Activated CD4-positive, CD25-positive, alpha-beta regulatory T cell (primary cell): ENCODE measurements at places on chromosomes 5 and 9.

GRCh38 chr5:171425596-171426244 lies 6.3 kb downstream of the FGF18 start:
- no peak for DNase-seq

DNA sequence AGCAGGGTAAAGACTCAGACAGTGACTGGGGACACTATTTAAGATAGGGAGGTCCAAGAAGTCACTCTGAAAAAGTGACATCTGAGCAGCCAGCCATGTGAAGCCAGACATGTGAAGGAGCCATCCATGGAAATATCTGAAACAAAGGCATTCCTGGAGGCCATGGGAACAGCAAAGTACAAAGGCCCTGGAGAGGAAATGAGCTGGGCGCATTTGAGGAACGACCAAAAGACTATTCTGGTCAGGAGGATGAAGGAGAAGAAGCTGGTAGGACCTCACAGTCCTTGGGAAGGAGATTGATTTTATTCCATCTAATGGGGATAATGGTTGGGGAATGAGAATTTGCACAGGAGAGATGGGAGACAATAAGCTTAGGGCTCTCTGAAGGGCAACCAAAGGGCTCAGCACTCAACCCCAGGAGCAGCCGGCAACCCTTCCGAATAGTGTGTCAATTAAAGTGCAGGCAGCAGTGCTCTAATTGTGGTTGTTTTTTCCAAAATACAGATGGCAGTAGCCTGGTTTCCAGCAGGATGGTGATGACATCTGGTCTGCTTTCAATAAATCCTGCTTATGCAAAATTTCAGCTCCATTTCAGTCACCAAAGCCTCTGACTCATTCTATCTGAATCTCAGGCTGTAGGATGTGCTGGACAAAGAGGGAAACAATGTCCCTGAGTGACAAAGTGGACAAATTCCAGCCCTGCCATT lies 26.7 kb downstream of the FOXI1 start:
- DNase-seq: no peak

GRCh38 chr5:1315018-1315708 lies 20.3 kb upstream of the TERT start:
- DNase-seq: no peak

GRCh38 chr9:112094241-112094640 lies 80.9 kb downstream of the SUSD1 start:
- no peak for DNase-seq

DNA sequence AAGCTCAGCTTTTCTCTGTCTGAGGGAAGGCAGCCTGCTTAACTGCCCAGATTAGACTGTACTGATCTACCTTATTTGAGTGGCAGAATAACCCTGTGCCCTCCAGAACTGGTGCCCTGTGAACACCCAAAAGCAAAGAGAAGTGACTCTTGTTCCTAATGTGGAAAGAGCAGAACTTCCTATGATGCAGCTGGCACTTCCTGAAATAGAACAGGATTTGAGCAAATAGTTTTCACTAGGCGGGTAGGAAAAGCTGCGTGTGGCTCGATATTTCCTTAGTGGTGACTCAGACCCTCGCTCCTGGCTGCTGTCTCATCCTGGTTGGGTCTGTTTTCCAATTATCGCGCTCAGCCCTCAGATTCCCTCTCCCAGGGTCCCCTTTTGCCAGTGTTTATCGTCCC lies 89.9 kb downstream of the SH3TC2 start:
- no peak for DNase-seq

- DNase-seq: no peak
Observed at GRCh38 chr9:78769690-78770089, 472.8 kb downstream of the PSAT1 start.

GRCh38 chr5:150779397-150780186 lies 1.0 kb downstream of the SMIM3 start:
- DNase-seq: no peak

DNA sequence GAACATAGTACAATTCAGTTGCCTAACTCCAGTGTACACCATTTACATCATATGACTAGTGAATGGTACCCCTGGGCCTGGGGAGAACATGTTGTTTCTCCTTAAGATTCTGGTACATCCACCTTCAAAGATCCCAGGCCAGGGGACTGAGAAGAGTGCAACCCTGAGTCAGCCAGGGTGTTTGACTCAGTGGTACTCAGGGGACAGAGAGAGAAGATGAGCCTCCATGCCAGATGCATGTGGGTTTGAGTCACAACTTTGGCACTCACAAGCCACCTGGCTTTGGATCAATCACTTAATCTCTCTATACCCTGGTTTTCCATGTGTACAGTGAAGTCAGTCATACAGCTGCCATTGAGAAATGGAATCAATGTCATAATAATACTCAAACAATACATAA lies 53.7 kb downstream of the MAP1B start:
- DNase-seq: no peak

DNA sequence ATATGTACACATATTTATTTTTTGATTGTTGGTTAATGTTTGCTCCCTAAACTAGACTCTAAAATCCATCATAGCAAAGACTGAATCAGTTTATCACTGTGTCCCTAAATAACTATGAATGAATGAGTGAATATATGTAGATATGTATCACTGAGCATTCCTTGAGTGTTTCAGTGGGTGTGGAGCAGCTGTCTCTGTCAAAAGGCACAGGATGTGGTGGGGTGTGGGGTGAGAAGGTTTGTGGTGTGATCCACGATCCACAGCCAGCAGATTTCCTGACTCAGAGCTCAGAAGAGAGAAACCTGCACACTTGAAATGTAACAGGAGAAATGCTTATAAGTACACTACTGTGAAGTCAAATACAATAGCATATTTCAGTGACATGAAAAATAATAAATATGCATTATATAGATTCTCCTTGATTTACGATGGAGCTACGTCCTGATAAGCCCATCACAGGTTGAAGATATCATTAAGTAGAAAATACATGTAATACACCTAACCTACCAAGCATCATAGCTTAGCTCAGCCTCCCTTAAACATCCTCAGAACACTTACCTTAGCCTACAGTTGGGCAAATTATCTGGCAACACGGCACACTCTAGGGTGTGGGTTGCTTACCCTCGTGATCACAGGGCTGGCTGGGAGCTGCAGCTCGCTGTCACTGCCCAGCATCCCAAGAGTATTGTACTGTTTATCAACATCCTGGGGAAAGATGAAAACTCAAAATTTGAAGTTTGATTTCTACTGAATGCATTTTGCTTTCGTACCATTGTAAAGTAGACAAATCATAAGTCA lies 287.0 kb downstream of the GAS1 start:
- DNase-seq: no peak

DNA sequence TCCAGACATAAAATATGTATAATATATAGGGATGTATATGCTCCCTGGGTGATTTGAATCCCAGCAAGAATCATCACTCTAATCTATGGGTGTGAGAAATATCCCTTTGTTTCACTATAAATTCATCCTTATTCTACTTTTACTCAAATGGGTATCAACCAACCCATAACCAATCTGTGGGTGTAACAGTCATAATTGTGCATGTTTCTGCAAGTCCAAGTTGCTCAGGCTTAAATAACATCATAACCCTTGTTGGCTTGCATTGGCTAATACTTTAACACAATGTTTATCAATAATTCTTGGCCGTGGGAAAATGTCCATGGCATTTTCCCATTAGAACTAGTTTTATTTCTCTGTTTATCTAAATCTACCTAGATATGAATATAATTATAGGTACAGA lies 530.5 kb upstream of the TLE4 start:
- no peak for DNase-seq

GRCh38 chr5:126514558-126515141 lies 80.4 kb downstream of the ALDH7A1 start:
- no peak for DNase-seq

GRCh38 chr9:117444501-117444900 lies 29.6 kb upstream of the ASTN2 start:
- no peak for DNase-seq

DNA sequence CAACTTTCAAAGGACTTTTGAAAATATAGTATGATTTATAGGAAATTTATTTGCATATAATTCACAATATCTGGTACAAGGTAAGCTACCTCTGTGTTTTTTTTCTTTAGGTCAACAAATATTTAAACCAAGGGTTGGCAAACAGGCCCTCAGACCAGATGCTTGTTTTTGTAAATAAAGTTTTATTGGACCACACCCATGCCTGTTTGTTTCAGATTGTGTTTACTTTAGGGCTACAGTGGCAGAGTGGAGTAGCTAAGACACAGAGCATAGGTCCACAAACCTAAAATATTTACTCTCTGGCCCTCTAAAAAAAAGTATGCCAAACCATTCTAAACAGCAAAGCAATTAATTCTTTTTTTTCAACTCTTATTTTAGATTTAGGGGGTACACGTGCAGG lies 119.7 kb upstream of the CCDC152 start:
- DNase-seq: no peak

- DNase-seq: no peak
Observed at GRCh38 chr9:79759460-79759859, 187.7 kb downstream of the TLE4 start.

- DNase-seq: no peak
Observed at GRCh38 chr5:54547711-54548250, 30.2 kb downstream of the SNX18 start.

DNA sequence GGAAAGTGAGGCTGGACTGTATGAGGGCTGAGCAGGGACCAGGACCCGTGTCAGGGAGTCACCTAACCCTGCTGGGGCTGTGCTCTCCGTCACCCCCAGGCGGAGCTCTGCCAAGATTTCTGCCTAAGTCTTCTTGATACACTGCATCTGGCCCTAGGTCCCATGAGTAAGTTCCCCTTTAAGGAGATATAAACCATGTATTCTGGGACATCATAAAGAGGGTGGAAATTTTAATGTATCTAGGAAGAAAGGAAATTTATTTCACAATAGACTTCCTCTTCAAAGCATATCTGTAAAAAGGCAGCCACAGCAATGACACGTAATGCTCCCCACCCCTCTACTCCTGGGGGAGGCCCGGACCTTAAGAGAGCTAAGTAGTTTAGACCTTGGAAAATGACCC lies 183.4 kb downstream of the FBXL7 start:
- DNase-seq: no peak

DNA sequence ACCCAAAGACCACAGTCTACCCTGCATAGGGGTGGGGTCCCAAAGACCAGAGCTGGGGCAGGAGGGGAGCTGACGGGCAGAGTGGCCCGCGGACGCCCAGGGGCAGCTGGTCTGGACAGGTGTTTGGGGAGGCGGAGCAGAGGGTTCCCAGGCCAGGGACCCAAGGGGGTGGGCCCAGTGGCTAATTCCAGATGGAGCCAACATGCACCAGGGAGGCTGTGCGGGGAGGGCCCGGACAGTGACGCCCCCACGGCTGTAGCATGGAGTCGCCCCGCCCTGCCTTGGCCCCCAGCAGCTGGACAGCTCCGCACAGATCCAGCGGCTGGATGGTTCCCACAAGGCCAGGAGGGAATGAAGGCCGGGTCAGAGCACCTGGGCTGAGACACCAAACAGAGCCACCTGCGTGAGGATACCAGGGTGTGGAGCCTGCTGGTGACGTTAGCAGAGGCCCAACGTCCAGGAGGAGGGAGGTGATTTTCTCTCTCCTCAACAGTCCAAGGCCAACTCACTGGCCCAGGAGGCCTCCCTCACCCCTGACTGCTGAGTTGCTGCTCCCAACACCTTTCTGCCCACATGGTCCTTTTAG lies 55.3 kb upstream of the EGFL7 start:
- DNase-seq: no peak

GRCh38 chr5:146306838-146307237 lies 31.8 kb upstream of the POU4F3 start:
- DNase-seq: no peak
